ENCODE measurements at places on chromosomes 7 and 10.

- DNase-seq = no peak
Measured at GRCh38 chr10:117544004-117544701, 1.6 kb downstream of the EMX2 start.

- DNase-seq = no peak
Measured at GRCh38 chr10:85080934-85081333, 752.5 kb downstream of the CCSER2 start.

- no peak for DNase-seq
Measured at GRCh38 chr10:103692436-103692951, 162.9 kb downstream of the SH3PXD2A start.

- no peak for DNase-seq
Measured at GRCh38 chr10:71294091-71294561, 24.9 kb upstream of the SLC29A3 start.

- DNase-seq = peak; percentile 16
Measured at GRCh38 chr10:104127411-104127810, 5.4 kb downstream of the SFR1 start.

All from activated CD4-positive, alpha-beta T cell treated with anti-CD3 and anti-CD28 coated beads, Interleukin-2, Interleukin-4, amounts not matched to agents 100 ng/mL and 50 ng/mL, durations not matched to agents 16 hours and 8 hours (primary cell).